ENCODE measurements at places on chromosomes 5 and 9.

GRCh38 chr9:110537841-110538646, 41.5 kb downstream of the SVEP1 start:
- no peak for DNase-seq

GRCh38 chr5:143755966-143756365, 56.0 kb upstream of the HMHB1 start:
- DNase-seq = no peak

GRCh38 chr9:127990554-127990953, 9.8 kb upstream of the EEIG1 start:
- DNase-seq = no peak

- DNase-seq = no peak
Observed at GRCh38 chr5:171481571-171482433, 62.4 kb downstream of the FGF18 start.

DNA sequence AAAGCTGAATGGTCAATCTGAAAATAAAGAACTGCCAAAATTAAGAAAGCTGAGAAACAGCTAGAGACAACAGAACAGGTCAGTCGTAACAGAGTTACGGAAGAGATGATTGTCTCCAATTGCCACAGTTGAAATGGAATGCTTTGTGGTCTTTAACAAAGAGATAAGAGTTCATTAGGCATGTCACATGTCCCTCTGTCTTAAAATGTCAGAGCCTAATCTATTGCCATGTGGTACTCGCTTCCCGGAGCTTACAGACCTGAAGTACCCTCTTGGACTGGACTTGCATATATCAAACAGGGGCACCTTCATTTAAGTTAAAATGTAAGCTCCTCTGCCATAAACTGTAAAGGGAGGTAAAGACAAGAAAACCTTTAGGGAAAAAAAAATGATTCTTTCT, 19.7 kb downstream of the TTC39B start:
- DNase-seq = no peak

DNA sequence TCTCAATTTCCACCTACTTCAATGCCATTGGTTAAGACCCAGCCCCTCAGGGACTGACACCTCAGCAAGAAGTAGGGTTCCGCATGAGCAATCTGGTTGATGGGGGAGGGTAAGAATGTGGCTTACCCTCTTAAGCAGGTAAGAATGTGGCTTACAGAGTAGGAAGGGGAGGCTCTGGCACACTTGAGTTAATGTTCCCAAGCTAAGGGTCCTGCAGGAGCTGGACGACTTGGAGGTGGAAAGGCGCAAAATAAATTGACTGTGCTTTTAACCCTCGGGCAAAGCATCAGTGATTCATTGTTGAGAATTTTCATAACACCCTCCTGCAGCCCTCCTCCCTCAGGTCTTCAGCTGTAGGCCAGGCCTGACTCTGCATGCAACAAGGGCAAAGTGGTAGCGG, 24.9 kb upstream of the ADRA1B start:
- DNase-seq = no peak

DNA sequence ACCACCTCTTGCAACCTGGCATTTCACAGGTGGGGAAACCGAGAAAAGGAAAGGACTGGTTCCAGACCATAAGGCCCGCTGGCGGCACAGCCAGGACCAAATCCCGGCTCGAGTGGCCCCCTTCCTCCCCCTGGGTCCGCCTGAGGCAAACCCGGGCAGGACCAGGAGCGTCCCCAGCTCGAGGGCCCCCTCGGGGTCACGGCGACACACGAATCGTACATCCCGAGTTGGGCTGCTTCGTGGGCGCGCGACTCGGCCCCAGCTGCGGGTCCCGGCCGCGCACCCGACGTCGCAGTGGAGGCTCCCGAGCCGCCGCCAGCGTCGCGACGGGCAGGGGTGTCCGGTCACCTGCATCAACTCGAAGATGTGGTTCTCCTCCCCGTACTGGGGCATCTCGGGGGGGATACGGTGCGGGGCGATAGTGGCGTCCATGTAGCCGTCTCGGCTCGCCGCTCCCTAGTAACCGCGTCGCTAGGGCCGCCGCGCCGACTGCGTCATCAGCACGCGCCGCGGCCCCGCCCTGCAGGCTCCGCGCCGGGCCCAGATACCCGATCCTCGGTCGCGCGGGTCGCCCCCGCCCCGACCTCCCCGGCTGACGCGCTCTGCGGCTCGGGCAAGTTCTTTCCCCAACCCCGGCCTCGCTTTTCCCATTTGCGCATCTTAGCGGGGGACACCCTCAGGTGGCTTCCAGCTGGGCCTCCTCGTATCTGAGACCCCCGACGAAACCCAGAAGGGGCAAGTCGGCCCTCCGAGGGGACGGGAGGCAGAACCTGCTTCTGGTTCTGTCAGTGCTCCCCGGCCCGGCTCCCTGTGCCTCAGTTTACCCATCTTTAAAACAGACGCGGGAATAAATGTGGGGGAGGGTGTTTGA, at the start of gene AK8:
Gene AK8, minus strand, starts transcription at position 461 of the 871 bp plus-strand sequence. Its CDS starts 29 bp downstream, at position 432.
- DNase-seq = peak; percentile 69

GRCh38 chr9:2157277-2158110, 142.3 kb downstream of the SMARCA2 start:
- DNase-seq = peak; percentile 19

DNA sequence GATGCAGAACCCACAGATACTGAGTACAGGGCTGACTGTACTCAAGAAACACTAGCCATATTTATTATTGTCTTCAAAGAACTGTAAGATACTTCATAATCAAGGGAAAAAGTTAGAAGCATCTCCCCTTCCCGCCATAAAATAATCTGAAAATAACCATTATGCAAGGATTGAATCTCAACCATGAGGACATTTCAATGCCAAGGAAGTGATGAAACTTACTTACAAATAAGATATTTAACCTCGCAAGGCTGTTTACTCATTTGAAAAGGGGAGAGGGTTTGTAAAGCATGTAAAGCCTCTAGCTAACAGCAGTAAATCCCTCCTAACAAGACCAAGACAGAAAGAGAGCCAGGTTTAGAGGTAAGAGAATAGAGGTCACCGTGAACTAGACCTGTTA, 6.3 kb downstream of the MYO10 start:
- no peak for DNase-seq

DNA sequence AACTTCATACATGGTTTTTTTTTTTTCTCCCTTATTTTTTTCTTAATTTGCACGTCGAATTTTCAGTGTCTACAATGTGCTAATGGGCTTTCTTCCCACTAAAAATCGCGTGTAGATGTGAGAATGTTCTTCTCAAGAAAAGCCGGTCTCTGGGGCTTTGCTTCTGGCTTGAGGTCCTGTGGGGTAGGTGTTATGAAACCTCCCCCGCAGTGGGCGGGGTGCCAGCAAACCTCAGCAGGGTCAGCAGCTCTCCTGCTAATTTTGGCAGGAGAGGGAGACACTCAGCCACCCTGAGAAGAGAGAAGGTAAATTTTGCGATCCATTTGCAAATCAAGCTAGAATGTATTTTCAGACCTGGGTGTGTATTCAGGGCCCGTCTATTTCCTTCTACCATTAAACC, 59.9 kb downstream of the NPR3 start:
- no peak for DNase-seq

DNA sequence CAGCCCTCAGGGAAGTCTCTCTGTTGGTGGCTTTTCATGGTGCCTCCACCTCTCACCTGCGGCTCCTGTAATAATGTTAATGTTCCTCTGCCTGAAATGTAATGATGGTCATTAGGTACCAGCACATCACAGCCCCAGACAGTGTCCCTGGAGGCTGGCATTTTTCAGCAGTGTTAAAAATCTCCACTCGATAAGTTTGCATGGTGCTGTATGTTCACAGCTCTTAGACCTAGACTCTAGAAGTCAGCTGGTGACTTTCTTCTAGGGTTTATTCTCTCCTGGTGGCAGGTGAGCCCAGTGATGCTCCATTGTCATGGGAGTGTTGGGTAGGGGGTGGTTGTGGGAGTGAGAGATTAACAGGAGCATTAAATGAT, 53.1 kb downstream of the GPR107 start:
- no peak for DNase-seq

DNA sequence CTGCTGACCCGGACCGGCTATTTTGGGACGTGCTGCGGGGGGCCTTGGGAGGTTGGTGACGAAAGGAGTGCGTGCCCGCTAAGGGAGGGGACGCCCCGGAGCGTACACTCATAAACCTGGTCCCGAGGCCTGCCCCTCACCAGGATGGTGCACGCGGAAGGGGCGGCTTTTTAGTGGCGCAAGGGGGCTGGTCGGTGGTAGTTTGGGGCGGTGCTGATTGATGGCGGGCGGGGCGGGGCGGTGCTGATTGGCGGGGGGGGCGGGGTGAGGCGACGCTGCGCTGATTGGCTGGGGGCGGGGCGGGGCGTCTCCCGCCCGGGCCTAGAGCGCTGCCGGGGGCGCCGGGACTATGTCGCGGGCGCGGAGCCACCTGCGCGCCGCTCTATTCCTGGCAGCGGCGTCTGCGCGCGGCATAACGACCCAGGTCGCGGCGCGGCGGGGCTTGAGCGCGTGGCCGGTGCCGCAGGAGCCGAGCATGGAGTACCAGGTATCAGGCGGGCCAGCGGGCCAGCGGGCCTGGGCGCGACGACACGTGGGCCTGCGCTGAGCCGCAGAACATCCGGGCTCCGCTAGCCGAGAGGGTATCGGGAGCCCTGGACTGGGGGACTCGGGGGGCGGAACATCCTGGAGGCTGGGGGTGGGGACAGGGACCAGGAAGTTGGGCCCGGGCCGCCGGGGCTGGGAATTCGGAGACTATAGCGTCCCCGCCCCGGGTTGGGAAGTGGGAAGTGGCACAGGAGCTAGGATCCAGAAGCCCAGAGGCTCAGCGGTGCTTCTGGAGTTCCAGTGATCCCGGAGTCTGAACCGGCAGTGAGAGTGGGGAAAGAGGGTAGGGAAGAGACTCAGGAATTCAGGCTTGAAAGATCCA, at the start of gene FPGS:
Gene FPGS, plus strand, starts transcription at position 307 of the 868 bp plus-strand sequence. Its CDS starts 43 bp downstream, at position 350.
- DNase-seq = peak; percentile 57

DNA sequence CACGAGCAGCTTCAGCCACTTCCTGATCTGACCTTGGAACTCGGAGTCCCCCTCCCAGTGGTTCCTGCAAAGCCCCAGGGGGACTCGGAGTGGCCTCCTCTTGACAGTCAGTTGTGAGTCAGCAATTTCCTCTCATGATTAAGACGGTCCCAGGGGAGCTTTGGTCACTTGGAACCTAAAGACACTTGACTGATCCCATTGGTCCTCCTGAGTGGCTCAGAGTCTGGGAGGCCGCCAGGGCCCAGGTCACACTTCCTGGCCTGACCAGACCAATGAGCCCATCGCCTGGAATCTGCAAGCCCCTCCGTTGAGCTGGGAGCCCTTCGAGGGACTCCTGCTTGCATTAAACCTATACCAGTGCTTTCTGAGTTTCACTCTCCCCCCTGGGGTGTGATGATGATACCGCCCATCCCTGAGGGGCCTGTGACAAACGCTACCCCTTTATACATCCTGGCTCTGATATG, 29.1 kb downstream of the TSPAN17 start:
- DNase-seq = no peak

- no peak for DNase-seq
Observed at GRCh38 chr9:116868201-116868600, 181.1 kb downstream of the TRIM32 start.

DNA sequence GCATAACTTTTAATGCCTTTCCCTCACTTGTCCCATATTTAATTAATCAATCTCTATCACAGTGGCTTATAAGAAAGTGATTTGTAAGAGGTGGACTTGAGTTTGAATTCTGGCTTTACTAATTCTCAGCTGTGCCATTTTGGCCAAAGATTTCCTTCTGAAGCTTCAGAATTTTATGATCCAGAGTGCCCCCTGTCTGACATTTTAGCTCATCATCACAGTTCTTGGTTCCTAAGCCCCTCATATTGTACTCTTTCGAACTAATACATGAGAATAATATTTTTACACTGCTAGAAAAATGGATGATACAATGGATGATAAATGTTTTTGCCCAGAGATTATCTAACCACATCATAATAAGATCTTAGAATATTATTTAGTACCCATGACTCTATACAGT, 1014.1 kb downstream of the PTPRD start:
- no peak for DNase-seq

- no peak for DNase-seq
Observed at GRCh38 chr9:113649054-113649453, 185.5 kb downstream of the RGS3 start.

DNA sequence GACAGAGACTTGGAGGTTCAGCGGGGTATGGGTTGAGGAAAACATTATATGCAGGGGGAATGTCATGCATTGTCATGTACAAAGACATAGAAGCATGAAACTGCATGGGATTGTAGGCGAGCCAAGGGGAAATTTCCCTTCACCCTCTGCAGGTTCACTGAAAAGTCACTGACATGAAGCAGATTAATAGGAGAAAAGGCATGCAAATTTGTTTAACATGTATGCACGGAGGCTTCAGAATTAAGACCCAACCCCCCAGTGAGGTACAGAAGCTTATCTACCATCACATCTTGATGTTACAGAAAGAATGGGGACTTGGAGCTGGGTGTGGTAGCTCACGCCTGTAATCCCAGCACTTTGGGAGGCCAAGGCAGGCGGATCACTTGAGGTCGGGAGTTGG, 18.5 kb downstream of the NIM1K start:
- no peak for DNase-seq

GRCh38 chr5:156475182-156476157, 148.5 kb downstream of the SGCD start:
- no peak for DNase-seq

DNA sequence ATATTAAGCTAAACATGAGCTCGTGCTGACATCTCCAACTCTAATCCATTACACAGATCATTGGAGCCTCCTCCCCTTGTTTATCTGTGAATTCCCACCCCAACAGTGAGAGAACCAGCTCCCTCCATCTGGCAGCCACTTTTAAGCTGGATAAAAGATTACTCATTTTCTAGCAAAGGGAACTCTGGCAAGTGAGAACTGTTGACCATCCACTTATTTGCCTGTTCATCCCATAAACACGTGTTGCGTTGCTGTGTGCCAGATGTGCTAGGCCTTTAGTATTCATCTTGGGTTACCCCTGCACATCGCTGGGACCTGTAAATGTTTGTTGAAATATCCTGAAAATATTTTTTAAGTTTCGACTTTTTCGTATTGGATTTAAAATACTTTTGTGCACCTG, 2.4 kb upstream of the TOR1A start:
- no peak for DNase-seq

- no peak for DNase-seq
Observed at GRCh38 chr5:162274679-162275078, 207.1 kb downstream of the GABRG2 start.

- DNase-seq = no peak
Observed at GRCh38 chr5:111422245-111422644, 90.1 kb downstream of the STARD4 start.

- no peak for DNase-seq
Observed at GRCh38 chr5:166031926-166032325, 2259.5 kb upstream of the WWC1 start.

DNA sequence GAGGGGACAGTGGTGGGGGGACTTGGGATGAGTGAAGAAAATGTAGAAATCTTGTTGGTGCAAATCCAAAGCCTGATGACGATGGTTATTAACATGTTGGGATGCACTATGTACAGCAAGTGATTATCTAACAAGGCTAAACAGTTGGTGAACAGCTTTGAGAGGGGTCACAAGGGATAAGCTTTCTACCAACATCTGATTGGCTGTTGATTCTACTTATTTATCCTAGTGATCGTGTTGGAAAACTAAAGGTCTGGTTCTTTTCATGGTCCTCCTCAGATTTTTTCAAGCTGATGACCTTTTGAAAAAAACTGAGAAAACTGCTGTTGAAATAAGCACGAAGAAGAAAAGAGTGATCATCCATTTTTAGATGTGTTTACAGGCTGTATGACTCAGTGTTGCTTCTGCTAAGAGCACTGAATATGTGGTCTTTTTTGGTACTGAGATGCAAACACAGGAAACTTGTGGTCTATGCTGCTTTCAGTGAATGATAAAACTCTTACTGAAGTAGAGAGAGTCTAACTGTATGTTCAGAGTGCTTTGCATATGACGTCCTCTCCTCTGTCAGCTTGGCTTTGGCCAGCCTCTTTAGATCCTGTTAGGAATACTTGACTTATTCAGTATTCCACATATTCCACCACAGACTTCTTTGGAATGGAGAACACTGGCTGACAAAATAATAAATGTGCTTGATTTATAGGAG, 174.8 kb downstream of the SLF1 start:
- no peak for DNase-seq
